ENCODE measurements at places on chromosomes 11 and 22.
A peak's percentile ranks its signal among the peaks of the same experiment; 100 is the strongest.

DNA sequence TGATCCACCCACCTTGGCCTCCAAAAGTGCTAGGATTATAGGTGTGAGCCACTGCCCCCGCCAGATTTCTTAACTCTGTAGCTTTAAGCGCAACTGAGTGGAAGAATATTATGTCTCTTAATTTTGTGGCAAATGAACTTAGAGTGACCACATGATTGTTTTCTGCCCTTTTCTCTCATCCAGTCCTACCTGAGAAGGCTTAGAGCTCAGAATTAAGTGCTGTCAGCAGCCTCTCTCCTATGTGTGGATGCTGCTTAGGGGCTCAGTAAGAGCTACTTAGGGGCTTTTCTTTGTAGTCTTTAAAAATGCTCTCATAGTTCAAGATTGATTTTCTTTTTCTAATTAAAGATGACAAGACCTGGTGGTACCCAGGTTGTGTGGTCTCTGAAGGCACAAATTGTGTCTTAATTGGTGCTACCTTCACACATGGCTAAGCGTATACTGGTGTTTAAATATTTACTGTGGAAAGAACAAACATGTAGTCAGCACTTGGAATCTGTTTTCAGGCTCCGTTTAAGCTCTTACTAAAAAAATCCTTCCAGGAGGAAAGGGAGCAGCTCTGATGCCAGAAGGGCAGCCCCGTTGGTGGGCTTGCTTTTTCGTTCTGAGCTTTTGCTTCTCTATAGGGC is 59.3 kb downstream of the DEPDC5 start:
- no peak for DNase-seq

DNA sequence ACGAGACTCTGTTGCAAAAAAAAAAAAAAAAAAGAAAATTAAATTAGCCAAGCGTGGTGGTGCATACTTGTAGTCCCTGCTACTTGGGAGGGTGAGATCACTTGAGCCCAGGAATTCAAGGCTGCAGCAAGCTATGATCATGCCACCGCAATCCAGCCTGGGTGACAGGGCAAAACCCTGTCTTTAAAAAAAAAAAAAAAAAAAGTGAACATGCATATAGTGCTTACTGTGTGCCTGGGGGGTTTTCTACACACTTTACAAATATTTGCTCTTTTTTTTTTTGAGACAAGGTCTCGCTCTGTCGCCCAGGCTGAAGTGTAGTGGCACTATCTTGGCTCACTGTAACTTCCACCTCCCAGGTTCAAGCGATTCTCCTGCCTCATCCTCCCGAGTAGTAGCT is 12.9 kb downstream of the TPST2 start:
- DNase-seq, result no peak

DNA sequence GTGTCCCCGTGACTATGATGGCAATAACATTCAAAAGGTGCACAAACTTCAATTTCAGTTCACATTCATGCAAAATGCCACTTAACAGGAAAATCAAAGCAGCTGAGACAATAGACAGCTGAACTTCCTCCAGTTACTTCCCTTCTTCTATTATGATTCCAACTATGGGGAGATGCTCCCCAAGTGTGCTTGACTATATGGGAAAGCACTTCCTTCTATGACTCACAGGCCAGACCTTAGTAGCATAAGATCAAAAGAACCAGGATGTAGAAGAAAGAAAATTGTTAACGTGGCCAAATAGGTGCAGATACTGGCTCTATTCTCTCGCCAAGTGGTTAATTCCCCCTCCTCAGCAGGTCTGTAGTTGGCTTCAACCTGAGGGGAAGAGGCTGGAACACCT is 7.8 kb upstream of the FAT3 start:
- no peak for DNase-seq

DNA sequence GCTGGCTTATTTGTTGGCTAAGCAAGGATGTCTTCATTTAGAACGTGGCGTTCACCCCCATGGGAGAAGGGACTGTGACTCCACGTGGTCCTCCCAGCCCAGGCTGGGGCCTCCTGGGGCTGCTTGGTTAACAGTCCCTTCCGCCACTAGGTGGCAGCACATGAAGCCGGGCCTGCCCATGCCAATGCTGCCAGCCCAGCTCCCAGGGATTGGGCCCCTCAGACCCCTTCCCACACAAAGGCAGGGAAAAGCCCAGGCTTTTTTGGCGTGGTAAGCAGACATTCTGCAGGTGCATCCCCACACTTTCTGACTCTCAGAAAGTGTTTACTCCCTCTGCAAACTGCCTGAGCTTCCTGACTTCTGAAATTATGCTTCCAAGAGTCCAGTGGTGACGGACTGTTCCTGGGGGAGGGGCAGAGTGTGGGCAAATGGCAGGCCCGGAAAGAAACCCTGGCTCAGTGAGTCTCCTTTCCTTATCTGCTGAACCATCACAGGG is 3.1 kb downstream of the CBX6 start:
- DNase-seq, result peak; percentile 77

- peak; percentile 16 for DNase-seq
These were observed 5.5 kb downstream of the USH1C start for GRCh38 chr11:17538731-17539130.

GRCh38 chr11:124915541-124916369 is 3.3 kb upstream of the HEPN1 start:
- no peak for DNase-seq
